Prostate gland (tissue), 2 donors: ENCODE measurements at places on chromosomes 2 and 18. TPM values are rescaled to one million over a fixed set of nuclear protein-coding genes. Genes with fewer than 3 reads are reported as not detected.
A peak's percentile ranks its signal among the peaks of the same experiment; 100 is the strongest.

GRCh38 chr2:168200930-168201583, 46.3 kb downstream of the STK39 start:
- no peak for DNase-seq

DNA sequence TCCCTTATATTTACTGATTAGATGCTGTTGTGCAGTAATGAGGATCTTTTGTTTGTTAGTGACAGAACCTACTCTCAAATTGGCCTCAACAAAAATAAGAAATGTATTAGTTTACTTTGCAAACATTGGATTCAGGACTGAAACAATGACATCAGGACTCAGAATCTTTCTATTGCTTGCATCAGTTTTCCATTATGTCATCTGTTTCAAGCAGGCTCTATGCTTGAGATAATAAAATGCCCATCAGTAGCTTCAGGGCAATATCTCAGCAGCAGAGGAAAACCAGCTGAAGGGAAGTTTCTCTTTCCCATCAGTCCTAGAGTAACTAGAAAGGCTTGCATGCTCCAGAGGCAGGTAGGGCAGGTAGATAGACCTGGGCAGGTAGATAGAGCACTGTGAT, 375.5 kb upstream of the SLC8A1 start:
- DNase-seq = no peak

GRCh38 chr2:20602803-20603202, 48.1 kb downstream of the HS1BP3 start:
- DNase-seq = no peak

SP140L gene
- 3.6 TPM for total RNA-seq

GRCh38 chr2:15042801-15043217, 410.3 kb downstream of the LRATD1 start:
- DNase-seq = no peak

DNA sequence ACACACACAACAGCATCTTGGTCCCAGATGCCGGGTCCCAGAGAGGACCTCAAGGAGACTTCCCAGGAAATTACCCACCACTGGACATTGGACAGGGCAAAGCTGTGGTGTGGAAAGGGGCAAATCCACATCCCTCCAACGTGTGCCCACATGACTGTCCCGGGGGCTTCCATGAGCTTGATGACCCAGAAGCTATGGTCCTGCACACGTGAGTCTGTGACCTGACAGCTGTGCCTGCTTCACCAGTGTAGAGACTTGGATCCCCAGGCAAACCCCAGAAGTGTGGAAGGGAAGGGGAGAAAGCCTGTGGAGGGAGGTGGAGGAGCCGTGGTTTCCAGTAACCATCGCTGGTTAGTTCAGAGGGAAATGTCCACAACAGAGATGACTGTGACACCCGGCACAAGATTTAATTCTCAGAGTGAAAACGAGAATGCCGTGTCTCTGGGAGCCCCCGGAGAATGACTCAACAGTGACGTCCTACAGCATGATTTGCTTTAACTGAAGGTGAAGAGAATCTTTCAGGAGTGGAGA, 19.1 kb upstream of the GPR55 start:
- no peak for DNase-seq

CFAP65 gene
- total RNA-seq = 4.4 TPM

DNA sequence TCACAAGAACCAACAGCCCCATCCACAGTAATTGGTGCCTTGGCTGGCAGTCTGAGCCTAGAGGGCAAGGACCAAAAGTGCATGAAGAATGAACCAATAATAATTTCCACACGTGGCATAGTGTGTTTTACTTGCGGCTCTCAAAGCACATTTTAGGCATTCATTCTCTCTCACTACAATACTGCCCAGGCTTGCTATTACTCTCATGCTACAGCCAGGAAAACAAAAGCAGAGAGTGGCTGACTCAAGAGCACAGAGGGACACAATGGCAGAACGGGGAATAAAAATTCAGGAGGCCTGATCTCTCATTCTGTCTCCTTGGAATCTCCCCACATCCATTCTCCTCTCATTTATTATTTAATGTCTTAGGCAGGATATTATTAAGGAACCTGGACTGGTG, 57.0 kb upstream of the NOL4 start:
- DNase-seq = no peak

POLR1B gene
- total RNA-seq = 14.0 TPM

GRCh38 chr2:46364797-46365457, 67.7 kb downstream of the EPAS1 start:
- peak; percentile 29 for DNase-seq

- DNase-seq = peak; percentile 99
These were observed 1.3 kb upstream of the PTMA start for GRCh38 chr2:231706731-231707624.

DNA sequence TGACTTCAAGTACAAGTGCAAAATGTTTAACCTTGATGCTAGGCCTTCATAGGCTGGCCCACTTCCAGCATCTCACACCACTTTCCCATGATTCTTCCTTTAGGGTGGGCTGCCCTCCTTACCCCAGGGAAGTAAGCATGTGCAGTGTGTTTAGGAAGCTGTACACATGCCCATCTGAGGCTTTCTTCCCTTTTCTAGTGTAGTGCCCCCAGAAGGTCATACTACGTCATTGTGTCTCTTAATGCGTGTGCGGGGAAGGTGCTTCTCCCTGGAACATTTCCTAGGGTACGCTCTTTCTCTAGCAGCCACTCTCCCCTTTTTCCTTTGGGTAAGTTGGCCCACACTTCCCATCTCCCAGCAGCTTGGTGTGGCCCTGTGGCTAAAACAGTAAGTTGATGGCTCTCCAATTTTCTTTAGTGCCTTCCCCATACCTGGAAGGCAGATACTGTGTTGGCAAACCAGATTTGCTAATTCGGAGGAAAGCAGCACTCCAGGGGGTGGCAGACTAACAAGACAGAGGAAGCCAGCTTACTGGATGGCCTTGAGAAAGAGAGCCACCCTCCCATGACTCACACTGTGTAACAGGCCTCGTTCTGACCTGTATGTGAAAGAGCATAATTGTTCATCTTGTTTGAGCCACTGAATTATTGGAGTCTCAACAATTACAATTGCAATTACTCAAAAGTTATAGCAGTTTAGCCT, 1.1 kb upstream of the SULT6B1 start:
- no peak for DNase-seq

DNA sequence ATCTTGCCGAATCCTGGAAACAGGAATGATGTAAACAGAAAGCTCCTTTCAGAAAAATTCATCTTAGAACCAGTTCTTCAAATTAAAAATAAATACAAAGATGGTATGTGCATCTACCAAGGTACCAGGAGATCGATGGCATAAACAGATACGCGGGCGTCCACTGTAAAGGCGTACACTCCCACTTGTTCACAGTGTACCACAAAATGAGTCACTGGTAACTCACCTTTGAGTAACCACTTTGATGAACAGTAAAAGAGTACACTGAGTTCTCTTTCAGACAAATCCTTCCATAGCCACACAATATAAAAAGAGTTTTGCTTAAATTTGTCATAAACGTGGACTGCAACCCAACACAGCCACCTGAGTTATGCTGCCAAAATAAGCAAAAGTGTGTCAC, 128.3 kb downstream of the DNER start:
- no peak for DNase-seq

DNA sequence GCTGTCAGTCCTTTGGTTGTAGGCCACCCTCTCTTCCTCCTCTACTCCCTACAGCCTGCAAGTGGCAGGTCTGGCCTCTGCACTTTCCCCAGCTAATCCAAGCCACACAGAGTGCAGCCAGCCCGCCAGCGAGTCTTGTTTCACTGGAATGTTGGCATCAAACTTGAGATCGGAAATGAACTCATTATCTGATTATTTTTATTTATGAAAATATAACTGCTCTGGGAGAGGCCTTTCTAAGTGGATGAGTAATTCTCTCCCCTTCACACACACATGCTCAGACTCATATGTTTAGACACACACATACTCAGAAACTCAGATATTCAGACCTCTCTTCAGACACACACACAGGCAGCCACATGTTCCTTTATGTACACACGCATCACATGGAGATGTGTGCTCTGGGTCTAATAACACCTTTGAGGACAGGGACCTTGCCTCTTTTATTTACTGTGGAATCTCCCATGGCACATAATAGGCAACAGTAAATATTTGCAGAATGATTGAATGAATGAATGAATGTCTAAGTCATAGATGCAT, 151.3 kb downstream of the ZFP36L2 start:
- peak; percentile 81 for DNase-seq

TUBA3E gene
- total RNA-seq = 32.6 TPM

DNA sequence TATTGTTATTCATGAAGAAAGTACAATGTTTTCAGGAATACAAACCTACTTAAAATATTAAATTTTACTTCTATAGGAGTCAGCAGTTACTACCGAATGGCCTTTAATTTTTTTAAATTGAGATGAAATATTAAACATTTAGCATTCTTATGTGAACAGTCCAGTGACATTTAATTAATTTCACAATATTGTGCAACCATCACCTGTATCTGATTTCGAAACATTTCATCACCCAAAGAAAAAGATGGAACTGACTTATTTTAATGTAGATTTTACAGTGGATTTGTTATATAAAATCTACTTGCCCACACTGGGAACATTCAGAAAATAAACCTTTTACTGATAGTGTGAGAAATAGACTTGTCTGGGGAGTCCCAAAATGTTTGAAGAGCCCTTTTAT, 585.2 kb upstream of the LINC00305 start:
- DNase-seq = no peak

DNA sequence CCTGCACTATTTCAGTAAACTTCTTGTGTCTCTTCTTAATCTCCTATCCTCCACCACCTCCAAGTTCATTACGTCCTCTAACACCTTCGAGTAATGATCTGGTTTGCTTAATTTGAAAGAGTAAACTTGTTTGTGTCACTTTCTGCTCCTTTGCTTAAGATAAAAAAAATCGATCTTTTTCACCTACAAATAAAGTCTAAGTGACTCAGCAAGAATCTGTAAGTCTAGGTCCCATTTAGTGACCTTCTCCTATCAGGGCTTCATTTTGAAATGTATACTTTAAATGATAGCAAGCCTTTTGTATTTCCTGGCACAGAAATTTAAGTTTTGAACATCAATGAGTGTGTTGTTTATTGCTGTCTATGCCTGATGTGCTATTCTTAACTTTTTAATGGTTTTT, 260.9 kb upstream of the TFPI start:
- no peak for DNase-seq

GRCh38 chr18:54822872-54823845, 5.1 kb upstream of the RAB27B start:
- no peak for DNase-seq

DNA sequence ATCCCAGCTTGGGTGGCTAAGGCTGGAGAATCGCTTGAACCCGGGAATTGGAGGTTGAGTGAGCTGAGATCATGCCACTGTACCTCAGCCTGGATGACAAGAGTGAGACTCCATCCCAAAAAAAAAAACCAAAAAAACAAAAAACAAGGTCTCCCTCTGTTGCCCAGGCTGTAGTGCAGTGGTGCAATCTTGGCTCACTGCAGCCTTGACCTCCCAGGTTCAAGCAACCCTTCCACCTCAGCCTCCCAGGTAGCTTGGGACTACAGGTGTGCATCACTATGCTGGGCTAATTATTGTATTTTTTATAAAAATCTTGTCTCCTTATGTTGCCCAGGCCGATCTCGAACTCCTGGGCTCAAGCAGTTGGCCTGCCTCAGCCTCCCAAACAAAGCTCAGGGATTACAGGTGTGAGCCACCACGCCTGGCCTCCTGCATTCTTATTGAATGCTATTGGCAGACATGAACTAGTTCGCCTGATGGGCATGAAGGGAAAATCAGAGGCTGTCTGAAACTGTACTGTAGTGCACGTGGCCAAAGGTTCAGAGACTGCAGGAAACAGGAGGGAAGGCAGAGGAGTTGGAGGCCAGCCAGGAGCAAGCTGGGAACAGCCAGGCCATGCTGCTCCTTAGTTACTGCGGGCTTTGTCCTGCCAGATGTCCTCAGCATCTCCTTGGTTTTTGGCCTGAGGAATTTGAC, 16.0 kb upstream of the ASXL2 start:
- DNase-seq = no peak

- no peak for DNase-seq
These were observed 27.2 kb downstream of the CCBE1 start for GRCh38 chr18:59669872-59670657.

KCNG2 gene
- total RNA-seq = not detected

DNA sequence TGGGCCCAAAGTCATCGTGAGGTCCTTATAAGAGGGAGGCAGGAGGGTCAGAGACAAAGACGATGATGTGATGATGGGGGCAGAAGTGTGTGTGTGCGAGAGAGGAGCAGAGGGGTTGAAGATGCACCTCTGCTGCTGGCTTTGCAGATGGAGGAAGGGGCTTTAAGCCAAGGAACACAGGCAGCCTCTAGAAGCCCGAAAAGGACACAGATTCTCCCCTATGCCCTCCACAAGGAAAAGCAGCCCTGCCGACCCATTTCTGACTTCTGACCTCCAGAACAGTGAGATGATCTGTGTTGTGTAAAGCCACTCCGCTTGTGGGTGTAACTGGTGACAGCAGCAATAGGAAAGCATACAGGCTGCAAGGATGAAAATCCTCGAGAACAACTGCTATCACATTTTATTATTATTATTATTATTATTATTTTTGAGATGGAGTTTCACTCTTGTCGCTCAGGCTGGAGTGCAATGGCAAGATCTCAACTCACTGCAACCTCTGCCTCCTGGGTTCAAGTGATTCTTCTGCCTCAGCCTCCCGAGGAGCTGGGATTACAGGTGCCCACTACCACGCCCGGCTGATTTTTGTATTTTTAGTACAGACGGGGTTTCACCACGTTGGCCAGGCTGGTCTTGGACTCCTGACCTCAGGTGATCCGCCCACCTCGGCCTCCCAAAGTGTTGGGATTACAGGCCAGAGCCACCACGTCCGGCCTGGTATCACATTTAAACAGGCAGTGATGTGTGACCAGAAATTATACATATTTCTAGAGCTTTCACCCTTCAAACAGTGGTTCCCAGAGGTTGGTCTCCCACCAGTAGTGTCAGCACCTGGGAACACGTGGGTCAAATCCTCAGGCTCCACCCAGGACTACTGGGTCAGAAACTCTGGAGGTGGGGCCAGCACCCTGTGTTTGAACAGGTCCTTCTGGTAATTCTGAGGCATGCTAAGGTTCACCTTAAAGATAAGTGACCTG, 170.5 kb downstream of the TGIF1 start:
- DNase-seq = no peak

RIT2 gene
- total RNA-seq = not detected

- no peak for DNase-seq
These were observed 224.3 kb downstream of the NDUFA10 start for GRCh38 chr2:239800785-239801386.

DNA sequence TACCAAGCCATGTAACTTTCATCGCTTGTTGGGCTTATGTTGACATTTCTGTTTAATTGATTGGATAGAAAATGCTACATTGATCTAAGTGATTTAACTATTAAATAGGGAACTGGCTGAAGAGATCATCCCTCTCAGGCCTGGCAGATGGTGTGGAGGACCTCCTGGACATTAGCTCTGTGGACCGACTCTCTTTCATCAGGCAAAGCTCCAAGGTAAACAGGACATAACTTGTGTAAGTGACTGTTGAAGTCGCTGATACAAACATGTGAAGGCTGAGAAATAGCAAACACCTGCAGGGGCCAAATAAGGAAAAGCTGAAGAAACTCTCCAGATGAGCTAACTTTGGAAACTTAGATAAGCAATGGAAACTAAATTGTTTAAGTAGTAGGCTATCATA, 68.8 kb downstream of the UNC80 start:
- no peak for DNase-seq

MYOM1 gene
- total RNA-seq = 6.1 TPM
